ENCODE measurements at places on chromosomes 11 and 22.

DNA sequence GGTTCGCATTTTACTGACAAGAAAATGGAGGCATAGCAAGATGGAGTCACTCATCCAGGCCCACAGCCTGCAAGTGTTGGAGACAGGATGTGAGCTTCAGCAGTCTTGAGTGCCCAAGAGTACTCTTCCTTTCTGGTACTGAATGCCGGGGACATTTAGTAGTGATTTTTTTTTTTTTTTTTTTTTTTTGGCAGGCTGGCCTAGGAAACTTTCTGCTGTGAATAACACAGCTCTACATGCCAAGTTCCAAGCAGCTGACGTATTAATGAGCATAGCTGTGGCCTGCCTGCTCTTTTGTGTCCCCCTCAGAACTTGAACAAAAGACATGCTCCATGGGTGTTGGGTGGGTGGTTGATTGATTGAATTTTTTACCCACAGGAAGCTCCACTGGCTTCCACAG lies 195.5 kb upstream of the CADM1 start:
- DNase-seq = no peak

GRCh38 chr22:25360891-25361645 lies 141.6 kb downstream of the CRYBB2 start:
- no peak for DNase-seq

DNA sequence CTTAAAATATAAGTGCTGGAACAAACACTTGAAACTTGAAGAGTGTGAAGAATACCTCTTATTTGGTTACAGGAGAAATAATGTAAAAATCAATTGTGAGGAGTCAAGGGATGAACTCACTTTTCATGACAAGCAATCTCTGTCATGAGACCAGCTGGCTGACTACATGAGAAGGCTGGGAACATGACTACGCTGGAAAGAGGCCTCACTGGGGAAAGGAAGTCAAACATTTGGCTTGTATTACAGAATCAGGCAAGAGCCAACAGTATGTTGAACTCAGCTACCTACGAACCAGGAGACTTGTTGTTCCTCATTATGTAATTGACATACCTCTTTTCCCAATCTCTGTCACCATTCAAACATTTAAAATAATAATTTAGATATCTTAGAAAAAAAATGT lies 14.4 kb downstream of the DCDC1 start:
- no peak for DNase-seq

DNA sequence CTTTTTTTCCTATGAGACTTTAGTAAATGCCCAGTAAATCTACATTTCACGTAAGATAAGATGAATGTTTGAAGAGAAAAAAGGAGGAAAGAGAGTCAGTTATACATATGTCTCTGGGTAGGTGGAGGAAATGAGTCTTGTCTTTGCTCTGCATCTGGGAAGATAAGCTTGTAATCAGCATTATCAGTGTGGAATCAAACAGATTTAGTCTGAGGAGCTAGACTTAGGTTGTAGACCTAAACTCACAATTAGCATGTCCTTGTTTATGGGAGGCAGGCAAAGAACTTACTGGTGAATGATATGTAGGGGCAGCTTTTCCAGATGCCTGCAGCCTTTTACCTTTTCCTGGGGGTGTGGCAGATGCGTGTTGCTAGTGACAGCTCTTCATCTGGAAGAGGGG lies 962.3 kb downstream of the TBC1D22A start:
- no peak for DNase-seq

GRCh38 chr11:98944461-98944860 lies 76.3 kb upstream of the CNTN5 start:
- DNase-seq = no peak

DNA sequence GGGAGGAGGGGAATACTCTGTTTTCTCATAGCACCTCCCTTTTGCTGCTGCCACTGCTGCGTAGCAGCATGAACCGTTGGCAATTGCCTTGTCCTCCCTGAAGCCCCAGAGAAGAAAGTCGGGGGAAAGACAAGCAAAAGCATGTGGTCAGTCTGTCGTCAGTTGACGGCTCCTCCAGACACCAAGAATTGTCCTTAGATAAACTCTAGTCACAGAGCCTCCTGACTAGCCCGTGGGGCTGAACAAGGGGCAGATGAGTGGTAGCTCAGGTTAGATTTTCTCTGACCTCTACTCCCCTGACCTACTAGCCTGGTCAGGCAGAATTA lies 126.4 kb upstream of the HSD17B12 start:
- DNase-seq = no peak

DNA sequence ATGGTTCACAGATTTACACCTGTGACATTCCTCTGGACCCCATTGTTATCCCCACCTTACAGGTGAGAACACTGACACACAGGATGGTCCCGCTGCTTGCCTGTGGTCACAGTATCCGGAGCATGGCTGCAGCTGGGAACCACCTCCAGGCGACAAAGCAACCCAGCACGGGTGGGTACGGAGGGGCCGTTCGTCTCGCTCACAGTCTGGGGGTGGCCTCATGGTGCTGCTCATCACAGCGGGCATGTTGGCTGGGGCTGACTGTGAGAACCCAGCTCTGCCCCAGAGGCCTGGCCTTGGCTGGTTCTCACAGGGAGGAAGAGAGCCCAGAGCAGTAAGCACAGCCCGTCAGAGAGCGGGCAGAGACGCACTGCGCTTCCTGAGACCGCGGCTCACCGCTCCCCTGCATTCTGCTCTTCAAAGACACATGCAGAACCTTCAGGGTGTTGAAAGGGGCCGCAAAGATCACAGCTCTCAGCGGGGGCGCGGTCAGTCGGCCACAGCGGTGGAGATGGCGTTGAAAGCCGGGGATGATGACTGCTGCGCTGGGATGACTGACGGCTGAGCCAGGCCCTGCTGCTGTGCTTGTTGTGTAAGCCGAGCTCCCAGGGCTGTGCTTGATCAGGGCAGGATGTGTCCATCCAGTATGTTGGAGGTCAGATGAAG lies 423.0 kb downstream of the BRD1 start:
- DNase-seq = no peak

DNA sequence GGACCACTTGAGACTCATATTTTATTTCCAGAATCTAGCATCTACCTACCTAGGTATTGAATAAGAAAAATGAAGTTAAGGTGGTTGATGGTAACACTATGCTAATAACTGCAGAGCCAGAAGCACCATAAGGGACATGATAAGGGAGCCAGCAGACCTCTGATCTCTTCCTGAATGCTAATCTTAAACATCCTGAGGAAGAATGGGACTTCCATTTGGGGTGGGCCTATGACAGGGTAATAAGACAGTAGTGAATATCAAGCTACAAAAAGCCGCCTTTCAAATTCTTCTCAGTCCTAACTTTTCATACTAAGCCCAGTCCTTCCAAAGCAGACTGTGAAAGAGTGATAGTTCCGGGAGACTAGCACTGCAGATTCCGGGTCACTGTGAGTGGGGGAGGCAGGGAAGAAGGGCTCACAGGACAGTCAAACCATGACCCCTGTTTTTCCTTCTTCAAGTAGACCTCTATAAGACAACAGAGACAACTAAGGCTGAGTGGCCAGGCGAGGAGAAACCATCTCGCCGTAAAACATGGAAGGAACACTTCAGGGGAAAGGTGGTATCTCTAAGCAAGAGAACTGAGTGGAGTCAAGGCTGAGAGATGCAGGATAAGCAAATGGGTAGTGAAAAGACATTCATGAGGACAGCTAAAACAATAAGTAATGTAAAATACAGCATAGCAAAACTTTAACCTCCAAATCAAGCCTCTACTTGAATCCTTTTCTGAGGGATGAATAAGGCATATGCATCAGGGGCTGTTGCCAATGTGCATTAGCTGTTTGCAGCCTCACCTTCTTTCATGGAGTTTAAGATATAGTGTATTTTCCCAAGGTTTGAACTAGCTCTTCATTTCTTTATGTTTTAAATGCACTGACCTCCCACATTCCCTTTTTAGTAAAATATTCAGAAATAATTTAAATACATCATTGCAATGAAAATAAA lies 2.1 kb downstream of the HBB start:
- DNase-seq = no peak

- DNase-seq = peak; percentile 79
These were observed 7.9 kb downstream of the MRPL16 start for GRCh38 chr11:59802639-59803176.

- DNase-seq = no peak
These were observed 86.1 kb upstream of the SEPTIN5 start for GRCh38 chr22:19628038-19628776.

GRCh38 chr11:116225236-116225635 lies 547.6 kb downstream of the BUD13 start:
- no peak for DNase-seq
